ENCODE measurements at places on chromosomes 1 and 21.
A peak's percentile ranks its signal among the peaks of the same experiment; 100 is the strongest.

- DNase-seq: no peak
Observed at GRCh38 chr1:14183329-14183728, 415.2 kb upstream of the KAZN start.

DNA sequence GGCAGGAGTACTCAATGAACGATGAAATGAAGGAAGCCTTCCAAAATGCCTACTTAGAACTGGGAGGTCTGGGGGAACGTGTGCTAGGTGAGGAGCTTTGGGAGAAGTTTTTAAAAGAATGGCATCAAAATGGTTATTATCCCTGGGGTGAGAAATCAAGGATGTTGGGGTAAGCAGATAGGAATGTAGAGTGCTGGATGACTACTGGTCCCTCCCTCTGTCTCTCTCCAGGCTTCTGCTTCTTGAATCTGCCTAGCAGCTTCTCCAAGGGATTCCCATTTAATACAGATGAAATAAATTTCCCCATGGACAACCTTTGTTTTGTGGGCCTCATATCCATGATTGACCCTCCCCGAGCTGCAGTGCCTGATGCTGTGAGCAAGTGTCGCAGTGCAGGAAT lies 19.0 kb upstream of the CASQ1 start:
- no peak for DNase-seq

DNA sequence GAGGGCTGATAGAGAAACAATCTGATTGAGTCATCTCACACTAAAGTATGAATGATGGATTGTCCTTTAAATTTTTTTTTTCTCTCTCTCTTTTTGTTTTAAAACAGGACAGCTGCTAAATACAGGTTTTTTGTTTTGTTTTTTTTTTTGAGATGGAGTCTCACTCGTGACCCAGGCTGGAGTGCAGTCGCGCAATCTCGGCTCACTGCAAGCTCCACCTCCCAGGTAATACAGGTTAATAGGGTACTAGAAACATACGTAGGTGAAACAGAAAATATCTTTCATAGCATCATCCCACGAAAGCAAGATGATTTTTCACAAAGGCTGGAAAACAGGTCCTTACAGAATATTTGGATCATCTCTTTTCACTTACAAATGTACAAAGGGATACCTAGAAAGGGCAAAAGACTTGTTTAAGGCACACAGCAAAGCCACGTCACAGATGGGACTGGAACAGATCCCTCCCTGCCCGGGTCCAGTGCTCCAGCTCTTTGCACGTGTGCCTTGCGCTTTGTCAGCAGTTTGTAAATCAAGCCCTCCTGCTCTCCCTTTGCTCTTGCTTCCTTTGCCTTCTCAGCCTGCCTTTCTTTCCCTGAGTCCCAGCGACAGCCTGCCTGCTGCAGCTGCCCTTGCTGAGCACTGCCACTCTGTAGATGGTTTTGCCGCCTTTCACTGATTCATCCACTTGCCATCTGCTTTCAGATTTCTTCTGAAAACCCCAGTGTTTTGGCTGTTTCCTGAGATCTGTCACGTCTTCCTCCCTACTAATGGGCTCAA lies 171.3 kb upstream of the BEND5 start:
- no peak for DNase-seq

DNA sequence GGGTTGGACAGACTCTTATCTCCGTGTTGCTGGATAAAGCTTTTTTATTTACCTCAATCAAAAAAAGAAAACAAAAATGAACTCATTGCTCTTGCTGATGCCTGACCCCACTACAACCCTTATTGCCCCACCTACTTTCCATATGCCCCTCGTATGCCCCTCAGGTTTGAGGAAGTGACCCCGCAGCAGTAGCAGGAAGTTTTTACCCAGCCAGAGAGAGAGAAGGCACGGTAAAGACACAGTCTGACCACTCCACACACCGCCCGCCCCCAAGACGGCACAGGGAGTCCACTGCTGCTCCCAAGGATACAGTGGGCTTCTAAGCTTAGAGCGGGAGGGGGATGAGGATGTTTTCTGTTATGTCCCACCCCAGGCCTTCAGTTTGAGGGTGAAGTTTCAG lies 9.8 kb downstream of the PLEKHO1 start:
- DNase-seq: no peak

GRCh38 chr1:210232511-210233215 lies at the start of gene SERTAD4:
SERTAD4 (plus strand) TSS chr1:210232796; CDS start chr1:210237961, 5,165 bp downstream.
- peak; percentile 55 for DNase-seq

DNA sequence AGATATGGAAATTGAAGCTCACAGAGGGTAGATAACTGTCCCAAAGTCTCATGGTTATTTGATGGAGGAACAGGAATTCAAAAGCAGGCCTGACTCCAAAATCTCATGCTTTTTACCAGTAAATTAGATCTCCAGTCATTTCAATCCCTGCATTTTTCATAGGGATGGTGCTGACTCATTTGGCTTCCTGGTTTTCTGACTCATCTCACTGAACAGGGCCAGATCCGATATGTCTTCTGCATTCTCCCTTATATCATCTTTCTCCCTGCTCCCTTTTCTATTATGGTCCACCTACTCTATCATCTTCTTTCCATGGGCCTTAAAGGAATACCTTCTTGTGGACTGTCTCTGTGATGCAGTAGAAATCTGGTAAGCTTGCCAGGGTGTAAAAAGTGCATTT lies 187.2 kb downstream of the FGGY start:
- DNase-seq: peak; percentile 64

GRCh38 chr1:92441697-92442342 lies 44.9 kb downstream of the GFI1 start:
- no peak for DNase-seq

GRCh38 chr1:40868051-40868723 lies 6.0 kb upstream of the CITED4 start:
- DNase-seq: peak; percentile 70

DNA sequence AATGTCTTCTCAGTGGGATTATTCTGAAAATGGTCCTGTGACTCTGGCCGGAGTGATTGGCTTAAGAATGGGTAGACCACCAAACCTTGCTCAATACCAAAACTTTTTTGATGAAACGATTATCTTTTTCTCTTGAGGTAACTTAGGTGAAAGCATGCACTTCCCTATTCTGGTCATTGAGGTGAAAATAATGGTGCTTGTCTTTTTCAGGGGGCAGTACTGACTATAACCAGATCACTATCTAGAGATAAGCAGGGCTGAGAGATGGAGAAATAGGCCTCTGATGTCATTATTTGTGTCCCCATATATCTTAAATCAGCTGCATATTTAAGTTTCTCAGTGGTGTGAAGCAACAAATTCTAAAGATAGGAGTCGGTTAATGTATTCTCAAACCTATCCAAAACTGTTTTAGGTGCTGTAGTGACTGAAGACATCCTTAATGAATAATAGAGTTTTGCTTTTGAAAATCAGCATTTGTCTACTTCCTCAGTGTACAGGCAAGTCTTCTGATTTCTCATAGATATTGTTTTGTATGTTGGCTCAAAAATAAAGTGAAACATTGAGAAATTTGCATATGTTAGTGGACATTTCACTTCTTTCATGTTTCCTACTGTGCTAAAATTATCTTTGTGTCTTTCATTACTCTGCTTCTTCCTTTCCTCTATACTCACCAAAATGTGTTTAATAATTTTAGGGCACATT lies 735.3 kb upstream of the ADGRL4 start:
- no peak for DNase-seq

DNA sequence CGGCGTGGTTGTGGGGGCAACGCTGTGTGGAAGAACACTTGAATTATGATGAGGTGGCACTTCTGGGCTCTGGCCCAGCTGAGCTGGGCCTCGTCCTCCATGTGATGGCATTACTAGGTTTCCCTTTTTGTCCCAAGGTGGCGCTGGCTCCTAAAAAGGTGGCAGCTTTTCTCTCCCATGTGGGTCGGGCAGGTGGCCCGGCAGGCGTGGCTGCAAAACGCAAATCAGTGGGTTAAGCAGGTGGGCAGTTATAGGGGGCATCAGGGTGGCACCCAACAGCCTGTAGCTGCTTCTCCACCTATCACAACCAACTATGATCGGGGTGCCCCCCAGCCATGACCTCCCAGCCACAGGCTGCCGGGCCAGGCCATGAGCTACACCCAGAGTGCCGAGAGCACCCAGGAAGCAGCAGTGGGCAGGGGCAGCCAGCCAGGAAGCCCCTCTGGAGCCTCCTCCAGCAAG lies 59.6 kb downstream of the KCNAB2 start:
- no peak for DNase-seq

- DNase-seq: peak; percentile 3
Observed at GRCh38 chr1:227792216-227793078, 23.0 kb upstream of the PRSS38 start.

- DNase-seq: no peak
Observed at GRCh38 chr1:3244025-3244926, 175.3 kb downstream of the PRDM16 start.

DNA sequence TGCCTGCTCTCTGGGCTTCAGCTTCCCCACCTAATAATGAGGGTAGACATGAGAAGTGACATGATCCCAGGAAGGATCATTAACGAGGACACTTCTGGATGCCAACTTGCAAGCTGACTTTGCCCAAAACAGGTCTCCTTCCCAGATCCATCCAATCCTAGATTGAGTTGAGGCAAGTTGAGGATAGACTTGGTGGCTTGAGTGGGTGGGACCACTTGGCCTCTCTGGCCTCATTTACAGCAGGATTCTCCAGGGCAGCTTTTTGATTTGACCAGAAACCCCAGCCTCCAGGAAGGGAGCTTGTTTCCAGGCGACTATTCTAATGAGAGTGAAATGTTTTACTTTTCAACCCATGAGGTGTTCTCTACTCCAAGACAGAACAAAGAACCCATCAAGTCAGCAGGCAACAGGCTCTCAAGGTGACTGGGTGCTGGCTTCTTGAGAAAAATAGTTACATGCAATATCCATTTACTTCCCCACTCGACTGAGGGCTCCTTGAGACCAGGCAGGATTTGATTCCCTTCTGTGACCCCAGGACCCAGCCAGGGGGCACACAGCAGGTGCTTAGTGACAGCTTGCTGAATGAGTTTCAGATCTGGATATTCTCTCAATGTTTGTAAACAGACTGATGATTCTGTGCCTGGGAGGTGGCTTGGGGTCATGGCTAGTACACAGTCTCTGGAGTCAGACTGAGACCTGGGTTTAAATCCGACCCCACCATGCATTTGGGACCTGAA lies 128.2 kb downstream of the DMRTB1 start:
- DNase-seq: no peak

DNA sequence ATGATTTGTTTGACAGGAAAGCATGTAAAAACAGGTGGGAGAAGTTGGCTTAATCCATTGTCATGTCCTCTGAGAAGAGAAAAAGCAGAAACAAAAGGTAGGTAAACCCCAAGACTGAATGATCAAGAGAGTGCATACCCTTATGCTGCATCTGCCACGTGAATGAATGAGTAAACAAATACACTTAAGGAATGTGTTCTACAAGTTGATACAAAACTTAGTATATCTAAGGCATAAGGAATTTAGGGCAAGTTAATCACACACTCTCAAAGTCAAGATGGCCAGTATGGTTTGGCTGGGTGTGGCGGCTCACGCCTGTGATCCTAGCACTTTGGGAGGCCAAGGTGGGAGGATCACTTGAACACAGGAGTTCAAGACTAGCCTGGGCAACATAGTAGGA lies 34.2 kb downstream of the HMCN1 start:
- no peak for DNase-seq

DNA sequence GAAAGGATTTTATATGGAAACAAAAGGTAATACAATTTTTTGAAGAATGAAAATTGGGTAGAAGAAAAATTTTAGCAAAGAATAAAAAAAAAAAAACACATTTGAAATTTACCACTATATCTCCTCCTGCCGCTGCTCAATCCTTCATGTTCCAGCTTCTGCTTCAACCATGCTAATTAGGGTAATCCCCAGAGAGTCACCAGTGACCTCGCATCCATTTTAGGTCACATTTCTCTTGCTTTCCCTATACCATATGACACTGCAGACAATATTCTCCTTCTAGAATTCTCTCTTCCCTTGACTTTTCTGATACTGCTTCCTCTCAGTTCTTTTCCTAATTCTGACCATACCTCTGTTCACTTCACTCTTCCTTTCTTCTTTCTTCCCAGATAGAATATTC lies 237.1 kb downstream of the USH2A start:
- DNase-seq: no peak

- peak; percentile 27 for DNase-seq
Observed at GRCh38 chr1:12810691-12811408, 19.7 kb downstream of the PRAMEF1 start.
